ENCODE measurements at places on chromosomes 2 and 18.

GRCh38 chr2:6812857-6813530 lies 52.7 kb downstream of the CMPK2 start:
- no peak for DNase-seq

DNA sequence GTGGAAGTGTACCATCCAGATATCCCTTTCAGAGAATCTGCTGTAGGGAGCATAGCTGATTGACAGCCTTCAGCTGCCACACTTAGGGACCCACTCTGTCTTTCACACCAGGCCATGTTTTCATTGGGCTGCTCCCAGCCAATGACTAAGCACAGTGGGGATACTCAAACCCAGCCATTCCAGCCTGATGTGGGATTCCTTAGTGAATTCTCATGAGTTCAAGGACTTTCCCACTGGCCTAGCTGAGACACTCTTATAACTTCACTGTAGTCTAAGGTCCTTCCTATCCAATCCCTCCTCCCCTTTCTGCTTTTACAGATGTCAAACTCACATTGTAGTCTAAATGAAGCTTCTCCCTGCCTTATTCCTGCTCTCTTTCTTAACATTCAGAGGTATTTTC lies 201.2 kb downstream of the PIK3C3 start:
- no peak for DNase-seq

DNA sequence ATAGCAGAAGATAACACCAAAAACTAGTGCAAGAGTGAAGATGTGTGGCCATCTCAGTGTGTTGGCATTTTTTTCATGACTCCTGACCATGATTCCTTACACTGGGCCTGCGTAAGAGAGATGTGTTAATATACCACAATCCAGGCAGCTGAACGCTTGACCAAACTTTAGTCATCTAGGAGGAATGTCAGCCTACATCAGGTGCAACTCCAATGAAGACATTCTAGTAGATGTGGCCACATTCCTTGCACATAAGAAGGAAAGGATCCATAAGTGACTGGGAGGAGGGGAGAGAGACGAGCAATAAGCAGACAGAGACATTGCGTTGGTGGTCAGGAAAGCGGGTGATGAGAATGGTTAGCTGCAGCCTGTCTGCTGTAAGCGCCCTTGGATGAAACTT lies 42.6 kb downstream of the CYRIA start:
- no peak for DNase-seq

GRCh38 chr2:29239209-29239960 lies 124.2 kb downstream of the CLIP4 start:
- DNase-seq: no peak

DNA sequence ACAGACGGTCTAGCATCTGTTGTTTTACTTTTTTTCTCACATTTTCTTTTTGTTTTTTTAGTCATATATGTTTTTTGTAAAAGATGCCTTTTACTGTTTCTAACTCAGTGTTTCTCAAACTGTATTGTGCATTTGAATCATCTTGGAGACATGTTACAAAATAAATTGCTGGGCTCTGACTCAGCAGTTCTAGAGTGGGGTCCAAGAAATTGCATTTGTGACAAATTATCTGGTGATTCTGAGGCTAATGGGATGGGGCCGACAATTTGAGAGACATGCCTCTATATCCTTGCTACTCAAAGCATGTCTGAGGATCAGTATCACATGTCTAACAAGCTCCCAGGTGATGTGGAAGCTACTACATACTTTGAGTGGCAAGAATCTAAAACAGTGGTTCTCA lies 478.8 kb downstream of the PLCL1 start:
- DNase-seq: no peak

DNA sequence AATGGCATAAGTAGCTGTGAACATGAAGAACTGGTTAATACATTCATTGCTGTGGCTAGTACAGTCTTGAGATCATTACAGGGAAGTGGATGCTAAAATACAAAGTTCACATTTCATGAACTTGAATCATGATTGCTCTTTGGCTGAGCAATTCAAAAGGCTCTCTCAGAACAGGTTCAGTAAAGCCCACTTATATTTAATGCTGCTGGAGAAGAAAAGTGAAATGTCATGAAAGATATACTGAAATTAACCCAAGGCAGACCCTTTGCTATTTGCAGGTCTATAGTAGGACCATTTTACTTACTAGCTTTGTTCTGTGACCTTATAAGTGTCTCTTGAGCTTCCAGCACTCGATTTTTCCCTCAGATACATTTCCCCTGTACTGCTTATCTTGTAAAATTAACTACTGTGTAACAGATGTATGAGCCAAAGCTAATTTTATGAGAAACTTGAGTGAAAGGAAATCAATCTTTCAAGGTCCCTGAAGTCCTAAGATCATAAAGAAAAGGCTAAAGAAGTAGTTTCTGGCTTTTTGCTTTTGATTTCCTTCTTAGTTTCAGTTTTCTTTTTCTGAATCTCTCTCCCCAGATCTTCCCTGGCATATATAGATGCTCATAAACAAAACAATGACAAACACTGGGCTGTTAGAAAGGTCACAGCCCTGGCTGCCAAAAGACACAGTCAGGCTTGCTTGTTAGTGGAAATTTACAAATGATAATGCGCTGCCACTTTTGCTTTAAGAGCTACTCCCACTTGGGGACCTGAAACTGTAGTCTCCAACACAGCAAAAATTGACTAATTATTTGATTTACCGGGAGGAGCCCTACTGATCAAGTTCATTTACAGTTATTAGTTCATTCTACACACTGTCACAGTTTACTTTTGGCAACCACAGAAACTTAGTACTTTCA lies 132.7 kb upstream of the XPO1 start:
- no peak for DNase-seq

- no peak for DNase-seq
Observed at GRCh38 chr2:62774555-62775366, 69.2 kb downstream of the EHBP1 start.

DNA sequence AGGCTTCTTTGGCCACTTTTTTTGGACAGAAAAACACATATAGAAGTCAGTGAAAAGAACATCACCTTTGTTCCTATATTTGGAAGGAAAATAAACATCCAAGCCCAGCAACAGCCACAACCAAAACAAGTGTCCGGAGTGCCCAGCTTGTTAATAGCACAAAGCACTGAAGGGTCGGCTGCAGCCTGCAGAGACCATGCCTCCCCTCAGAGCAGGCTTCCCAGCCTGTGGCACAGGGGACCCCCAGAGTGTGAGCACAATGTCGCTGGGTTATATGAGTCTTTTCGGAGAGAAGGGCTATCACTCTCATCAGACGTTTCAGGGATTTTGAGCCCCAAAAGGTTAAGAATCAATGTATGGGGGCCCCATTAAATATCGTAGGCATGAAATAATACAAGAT lies 6.2 kb upstream of the CIDEA start:
- DNase-seq: no peak

DNA sequence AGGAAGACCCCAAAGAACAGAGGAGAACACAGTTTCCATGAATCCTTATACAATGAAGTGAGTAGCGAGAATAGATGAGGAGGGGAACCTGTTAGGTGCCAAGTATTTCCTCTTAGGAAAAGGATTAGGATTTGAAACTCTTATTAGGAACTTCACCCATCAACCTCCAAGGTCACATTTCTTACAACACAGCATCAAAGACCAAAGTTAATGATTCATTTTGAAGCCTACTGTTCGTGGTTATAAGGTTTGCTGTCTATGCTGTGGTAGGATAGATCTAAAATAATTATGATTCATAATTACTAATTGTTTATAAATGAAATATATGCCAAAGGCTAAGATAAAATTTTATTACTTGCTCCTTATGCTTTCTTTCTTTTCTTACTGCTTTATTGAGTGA lies 6.1 kb downstream of the CFAP221 start:
- no peak for DNase-seq

GRCh38 chr2:207257251-207258250 lies 91.8 kb upstream of the KLF7 start:
- no peak for DNase-seq

GRCh38 chr2:54084600-54084999 lies 30.8 kb upstream of the ACYP2 start:
- no peak for DNase-seq

DNA sequence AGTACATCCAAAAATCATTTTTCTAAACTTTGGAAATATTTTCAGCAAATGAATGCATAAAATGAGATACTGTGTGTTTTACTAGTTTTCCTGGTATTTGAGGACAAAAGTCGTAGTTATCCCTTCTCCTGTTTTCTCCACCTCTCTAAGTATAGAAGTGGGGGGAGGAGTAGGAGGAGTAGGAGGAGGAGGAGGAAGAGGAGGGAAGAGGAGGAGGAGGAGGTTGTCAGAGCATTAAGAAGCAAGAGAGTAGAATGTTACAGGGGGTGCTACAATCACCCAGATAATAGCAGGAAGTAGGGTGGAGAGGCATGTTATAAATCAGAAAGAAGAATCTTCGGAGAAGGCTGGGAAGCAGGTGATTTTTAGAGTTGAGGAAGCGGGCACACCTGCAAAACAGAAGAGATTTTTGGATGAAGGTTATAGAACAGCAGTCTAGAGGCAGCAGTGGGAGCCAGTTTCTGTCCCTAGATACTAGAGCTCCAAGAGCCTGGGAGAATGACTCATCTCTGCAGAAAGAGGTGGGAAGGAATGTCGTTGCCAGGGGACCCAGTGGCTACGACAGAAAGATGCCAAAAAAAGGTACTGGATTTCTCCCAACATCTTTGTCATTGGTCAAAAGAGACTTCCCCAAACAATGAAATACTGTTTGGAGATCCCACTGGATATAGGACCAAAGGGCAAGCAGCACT lies 44.2 kb upstream of the AQP4 start:
- no peak for DNase-seq

DNA sequence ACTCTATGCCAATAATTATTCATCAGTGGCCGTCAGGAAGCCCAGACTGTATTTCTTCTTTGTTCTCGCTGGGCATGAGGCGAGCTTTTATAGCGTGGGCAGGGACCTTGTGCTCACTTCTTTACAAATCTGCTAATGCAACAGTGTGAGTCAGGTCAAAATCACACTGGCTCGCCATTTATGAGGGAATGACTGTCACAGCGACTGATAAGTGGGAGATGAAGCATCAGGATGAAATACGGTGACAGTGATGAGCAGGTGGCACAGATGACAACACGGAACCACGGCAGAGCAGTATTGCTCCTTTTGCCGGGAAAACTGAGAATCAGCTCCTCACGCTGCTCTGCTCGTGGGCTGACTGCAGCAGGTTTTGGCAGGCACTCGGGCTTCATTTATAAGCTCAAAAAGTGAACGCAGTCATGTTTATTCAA lies 20.5 kb downstream of the TYMS start:
- DNase-seq: no peak

GRCh38 chr18:79466591-79466990 lies 70.9 kb downstream of the NFATC1 start:
- no peak for DNase-seq

DNA sequence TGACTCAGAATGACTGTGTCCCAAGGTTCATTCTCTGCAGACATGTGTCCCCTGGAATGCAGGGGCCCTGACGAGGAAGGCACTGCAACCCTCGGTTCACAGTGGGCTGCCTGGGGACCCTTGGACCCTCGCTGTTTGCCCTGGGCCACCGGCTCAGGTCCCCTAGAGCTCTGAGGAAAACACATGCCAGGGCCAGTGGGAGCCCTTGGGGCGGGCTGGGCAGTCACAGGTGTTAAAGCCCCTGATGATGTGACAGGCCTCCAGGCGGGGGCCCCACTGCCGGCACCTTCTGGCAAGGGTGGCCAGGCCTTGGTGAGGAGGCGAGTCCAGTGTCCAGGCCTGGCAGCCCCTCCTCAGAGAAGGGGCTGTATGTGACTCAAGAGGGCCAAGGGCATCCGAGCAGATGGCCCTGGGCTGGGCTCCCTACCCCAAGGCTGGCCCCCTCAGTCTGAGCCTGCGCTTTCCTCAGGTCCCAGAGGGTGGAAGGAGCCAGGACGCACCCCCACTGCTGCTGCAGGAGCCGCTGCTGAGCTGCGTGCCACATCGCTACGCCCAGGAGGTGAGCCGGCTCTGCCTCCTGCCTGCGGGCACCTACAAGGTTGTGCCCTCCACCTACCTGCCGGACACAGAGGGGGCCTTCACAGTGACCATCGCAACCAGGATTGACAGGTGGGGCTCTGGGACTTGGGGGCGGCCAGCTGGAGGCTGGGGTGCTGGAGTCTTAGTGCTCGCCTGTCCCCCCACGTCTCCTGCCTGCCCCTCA lies 11.1 kb downstream of the CAPN10 start:
- DNase-seq: no peak

GRCh38 chr18:48348739-48349138 lies 60.4 kb downstream of the ZBTB7C start:
- DNase-seq: no peak

- DNase-seq: no peak
Observed at GRCh38 chr2:138116456-138116855, 152.2 kb downstream of the HNMT start.

DNA sequence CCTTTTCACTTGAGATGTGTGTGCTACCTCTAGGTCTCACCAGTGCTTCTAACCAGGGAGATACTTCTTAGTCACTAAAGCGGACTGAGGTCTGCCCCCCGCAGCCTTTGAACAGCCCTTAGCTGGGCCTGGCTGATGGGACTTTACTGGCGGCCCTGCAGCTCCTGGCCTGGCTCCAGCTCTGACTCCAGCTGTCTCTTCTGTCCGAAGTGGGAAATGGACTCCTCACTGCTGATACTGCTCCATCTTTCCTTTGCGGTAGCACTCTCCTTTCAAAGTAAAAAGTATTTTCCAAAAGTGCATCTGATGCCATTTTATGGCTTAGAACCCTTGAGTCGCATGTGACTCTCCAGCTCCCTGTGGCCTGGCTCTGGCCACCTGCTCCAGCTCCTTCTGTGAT lies 64.5 kb downstream of the ATP9B start:
- no peak for DNase-seq

GRCh38 chr2:42794271-42795046 lies 2.1 kb upstream of the HAAO start:
- no peak for DNase-seq

DNA sequence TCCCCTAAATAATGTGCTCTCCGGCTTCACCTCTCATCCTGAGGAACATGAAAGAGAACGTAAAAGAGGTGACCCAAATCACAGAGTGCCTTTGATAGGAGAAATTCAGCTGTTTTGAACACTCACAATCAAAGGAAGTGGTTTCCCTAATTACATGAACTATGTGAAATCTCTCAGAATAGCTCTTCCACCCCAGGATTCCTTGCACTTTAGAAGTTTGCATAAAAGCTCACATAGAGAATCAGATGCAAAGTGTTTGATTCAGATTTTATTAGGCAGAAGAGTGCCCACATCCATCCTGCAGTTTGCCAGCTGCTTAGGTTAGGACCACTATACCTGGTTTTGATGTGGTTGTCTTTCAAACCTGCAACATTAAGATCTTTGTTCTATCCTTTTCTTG lies 61.0 kb downstream of the MAP3K20 start:
- no peak for DNase-seq

GRCh38 chr18:31657823-31658669 lies 26.3 kb downstream of the B4GALT6 start:
- DNase-seq: no peak

DNA sequence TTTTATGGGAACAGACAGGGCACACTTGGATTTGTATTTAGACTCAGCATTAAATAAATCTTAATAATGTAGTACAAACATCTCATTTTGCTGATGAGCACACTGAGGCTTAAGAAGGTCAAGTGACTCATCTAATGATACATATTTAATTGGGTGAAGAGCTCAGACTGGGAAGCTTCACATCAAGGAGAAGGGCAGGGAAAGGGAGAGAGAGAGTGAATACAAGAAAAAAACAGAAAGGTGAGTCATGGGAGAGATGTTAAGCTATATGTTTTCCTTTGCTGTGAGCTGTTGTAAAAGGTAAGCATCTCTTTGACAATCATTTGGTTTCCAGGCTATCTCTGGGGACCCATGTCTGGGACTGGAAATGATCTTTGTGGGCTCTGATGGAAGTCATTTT lies 277.8 kb downstream of the SETBP1 start:
- no peak for DNase-seq
